Activated CD8-positive, alpha-beta memory T cell treated with anti-CD3 and anti-CD28 coated beads for 4 hours (primary cell): ENCODE measurements at places on chromosomes 2 and 18.
A peak's percentile ranks its signal among the peaks of the same experiment; 100 is the strongest.

DNA sequence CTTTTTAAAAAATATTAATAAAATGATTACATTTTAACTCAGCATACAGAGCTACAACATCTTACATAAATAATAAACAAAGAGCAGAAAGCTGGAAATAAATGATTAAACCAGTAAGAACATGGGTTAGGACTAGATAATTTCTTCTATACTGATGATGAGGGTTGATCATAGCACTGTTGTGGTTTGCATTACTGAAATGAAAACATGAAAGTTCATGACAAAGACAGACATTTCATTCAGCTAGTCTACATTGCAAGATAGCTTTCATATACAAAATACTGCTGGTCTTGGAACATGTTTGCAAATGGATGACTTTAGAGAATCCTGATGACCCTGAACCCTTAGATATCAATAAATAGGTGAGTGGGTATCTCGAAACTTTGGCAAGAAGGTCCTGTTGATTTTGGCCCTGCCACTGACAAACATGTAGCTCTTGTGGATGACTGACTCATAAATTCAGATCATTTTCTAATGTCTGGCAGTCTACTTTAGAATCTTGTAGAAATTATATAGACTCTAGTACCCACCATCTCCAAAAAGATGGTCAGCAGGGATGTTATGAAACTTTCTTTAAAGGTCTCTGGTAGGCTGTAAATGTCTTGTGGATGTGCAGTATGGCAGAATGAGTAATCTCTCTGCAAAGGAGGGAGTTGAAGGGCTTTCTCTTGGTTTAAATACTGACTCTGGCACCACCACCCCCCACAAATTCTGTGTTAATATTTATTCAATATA lies 15.5 kb upstream of the CDC42EP3 start:
- no peak for DNase-seq

DNA sequence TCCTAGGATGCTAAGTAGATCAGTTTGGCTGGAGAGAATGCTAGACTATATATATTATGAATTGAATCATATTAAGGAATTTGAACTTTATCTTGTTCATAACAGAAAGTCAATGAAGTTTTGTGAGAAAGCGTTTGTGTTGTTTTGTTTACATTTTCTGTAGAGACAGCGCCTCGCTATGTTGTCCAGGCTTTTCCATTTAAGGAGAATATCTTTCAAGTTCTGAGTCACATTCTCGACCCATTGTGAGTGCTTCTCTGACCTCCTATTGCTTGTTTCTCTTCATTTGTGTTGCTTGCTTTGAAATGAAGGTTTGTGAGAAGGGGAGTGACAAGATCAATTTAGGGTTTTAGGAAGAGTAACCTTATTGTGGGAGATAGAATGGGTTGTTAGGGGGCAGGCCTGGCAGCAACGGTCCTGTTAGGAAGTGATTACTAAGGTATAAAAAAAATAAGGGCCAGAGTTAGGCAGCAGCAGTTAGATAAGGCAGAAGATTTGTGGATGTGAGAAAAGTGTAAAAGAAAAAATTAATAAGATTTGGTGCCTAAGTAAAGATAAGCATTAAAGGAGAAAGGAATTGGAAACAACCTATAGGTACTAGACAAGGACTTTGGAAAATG lies 47.6 kb upstream of the ACVR1 start:
- no peak for DNase-seq

- DNase-seq, result no peak
These were observed 3.5 kb downstream of the NBEAL1 start for GRCh38 chr2:203018181-203018580.

DNA sequence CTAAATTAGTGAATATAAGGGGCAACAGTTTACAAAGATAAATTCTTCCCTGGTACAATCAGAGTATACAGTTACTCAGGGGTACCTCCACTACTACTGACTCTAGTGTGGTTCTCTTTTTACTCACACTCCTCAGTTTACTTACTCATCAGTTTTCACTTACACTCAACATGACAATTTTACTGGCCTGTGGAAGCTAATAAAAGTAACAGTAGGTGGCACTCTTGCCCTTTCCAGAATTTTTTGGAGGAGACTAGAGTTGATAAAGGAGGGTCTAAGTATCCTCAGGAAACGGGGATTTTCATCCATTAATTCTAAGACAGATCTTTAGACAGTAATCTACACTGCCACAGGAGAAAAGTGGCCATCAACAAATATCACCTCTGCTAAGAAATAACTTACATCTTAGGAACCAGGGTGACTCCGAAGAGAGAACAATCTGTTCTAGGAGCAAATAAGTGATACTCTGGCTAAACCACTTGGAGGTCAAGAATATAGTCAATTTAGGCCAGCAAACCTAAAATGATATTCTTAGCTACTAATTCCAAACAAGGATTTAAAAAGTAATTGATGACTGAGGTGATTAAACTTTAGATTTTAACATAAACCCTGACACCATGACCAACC lies 61.3 kb downstream of the ATL2 start:
- no peak for DNase-seq

DNA sequence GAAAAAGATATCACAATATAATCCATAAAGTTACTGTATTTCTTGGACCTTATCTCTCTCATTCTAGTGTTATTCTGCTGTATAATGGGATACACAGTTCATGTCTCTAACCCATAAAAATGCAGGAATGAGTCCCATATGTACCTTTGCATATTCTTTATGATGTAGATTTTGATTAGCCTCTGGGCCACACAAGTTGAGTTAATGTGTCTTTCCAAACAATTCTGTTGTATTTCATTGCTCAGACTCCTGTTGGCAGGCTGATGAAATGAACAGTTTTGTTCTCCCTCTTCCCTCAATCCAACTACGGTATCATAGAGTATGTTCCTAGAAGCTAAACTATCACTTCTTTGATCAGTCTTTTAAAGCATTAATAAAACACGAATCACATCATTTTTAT lies 113.2 kb upstream of the SATB2 start:
- no peak for DNase-seq

DNA sequence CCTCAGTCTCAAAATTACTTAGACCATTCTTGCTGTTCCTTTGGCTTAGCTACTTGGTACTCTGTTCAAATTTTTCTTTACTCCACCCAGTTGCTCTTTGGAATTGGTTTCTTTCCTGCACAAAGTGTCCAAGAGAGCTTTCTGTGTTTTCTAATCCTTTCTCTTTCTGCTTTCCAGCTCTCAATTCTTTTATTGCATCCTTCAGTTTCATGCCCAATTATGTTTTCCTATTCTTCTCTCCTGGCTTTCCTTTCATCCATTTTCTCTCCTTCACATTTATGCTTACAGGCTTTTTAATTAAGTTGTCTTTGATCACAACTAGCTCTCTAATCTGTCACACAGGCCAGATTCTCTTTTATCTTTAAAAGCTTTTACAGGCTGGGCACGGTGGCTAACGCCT lies 38.2 kb downstream of the UBR3 start:
- DNase-seq, result no peak

DNA sequence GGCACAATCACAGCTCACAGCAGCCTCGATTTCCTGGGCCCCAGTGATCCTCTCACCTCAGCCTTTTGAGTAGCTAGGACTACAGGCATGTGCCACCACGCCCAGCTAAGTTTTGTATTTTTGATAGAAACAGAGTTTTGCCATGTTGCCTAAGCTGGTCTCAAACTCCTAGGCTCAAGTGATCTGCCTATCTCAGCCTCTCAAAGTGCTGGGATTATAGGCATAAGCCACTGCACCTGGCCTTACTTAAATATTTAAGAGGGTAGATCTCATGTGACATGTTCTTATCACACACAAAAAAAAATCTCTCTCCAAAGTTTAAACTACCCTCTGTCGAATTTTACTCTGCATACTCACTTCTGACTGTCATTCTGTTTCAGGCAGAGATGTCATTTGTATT lies 75.4 kb upstream of the CHRNA1 start:
- no peak for DNase-seq

- DNase-seq, result peak; percentile 34
These were observed 67.4 kb downstream of the STEAP3 start for GRCh38 chr2:119290859-119291587.
